ENCODE measurements at places on chromosomes 6 and 20. TPM values are rescaled to one million over a fixed set of nuclear protein-coding genes. Genes with fewer than 3 reads are reported as not detected.

AKAP12 gene
- 33.5 TPM for total RNA-seq

DNA sequence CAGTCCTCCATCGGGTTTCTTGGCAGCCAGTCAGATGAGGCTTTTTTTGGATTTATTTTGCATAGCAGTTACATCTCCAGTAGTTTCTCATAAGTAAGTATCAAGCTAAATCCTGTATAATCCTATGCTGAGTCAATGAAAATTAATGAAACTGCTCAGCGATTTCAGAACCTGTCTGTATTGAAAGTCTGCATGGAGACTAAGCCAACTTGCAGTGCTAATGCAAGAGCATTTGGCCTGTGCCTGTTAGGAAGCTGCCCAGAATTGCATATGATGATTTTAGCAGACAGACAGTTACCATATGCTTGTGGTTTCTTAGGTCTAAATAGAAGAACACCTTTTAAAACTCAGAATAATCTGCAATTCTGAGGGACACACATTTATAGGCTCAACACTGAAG is 25.2 kb upstream of the LRRN4 start:
- no peaks in the 10 kb centered on the region for H3K36me3 ChIP-seq
- H3K27me3 ChIP-seq, result no peaks in the 10 kb centered on the region
- no peak overlapping the region for H3K27ac ChIP-seq
- H3K4me3 ChIP-seq, result no peak overlapping the region
- DNase-seq, result no peak
- peaks cover 20% of the 10 kb centered on the region for H3K4me1 ChIP-seq

GRCh38 chr20:53773792-53774401 is 180.3 kb upstream of the ZNF217 start:
- H3K27ac ChIP-seq, result peak overlapping the region; percentile 77
- H3K27me3 ChIP-seq, result no peaks in the 10 kb centered on the region
- H3K36me3 ChIP-seq, result no peaks in the 10 kb centered on the region
- H3K4me3 ChIP-seq, result no peak overlapping the region
- H3K4me1 ChIP-seq, result peaks cover 14% of the 10 kb centered on the region
- no peak for DNase-seq

GRCh38 chr6:27187231-27188060 is 60.1 kb upstream of the PRSS16 start:
- peaks cover 4% of the 10 kb centered on the region for H3K4me1 ChIP-seq
- no peaks in the 10 kb centered on the region for H3K27me3 ChIP-seq
- no peaks in the 10 kb centered on the region for H3K36me3 ChIP-seq

GRCh38 chr20:63977739-63978276 is 1.6 kb downstream of the SAMD10 start:
- no peaks in the 10 kb centered on the region for H3K27me3 ChIP-seq
- H3K36me3 ChIP-seq, result no peaks in the 10 kb centered on the region
- H3K4me1 ChIP-seq, result peaks cover 50% of the 10 kb centered on the region
- no peak overlapping the region for H3K4me3 ChIP-seq

DNA sequence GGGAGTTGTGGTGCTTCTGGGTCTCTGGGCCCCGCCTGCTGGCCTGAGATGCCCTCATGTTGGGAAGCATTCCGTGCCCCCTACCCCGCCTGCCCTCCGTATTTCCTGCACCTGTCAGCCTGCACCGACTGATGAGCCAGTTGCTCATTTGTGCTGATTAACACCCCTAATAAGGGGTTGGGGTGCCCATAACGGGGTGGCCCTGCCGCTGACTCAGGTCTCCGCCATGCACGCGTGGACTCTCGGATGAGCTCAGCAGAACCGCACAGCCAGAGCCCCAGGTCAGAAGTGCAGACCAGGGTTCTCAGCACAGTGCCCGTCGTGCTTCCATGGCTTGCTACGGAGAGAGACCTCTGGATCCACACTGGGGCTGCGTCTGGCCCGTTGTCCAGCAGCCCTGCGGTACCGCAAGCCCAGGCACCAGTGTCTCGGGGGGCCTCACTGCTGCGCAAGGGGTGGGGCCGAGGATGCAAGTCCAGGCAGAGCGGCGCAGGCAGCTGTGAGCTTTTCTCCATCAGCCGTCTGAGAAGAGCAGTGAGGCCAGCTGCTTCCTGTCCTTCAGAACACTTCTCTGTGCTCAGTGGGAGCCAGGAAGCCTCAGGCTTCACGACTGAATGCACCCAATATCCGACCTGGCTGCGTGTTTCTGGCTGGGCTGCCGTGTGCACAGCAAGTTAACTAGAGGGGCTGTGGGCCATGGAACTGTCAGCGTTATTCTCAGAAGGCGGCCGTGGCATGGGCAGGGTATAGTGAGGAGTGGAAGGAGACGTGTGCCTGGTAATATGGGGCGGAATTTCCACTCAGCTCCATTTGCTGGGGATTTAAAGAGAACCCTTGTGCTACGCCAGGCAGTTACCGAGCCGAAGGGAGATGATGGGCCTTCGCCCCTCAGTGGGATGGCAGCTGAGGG is 18.6 kb downstream of the MTG2 start:
- peaks cover 68% of the 10 kb centered on the region for H3K36me3 ChIP-seq
- DNase-seq, result peak; percentile 13
- no peak overlapping the region for H3K4me3 ChIP-seq
- no peaks in the 10 kb centered on the region for H3K27me3 ChIP-seq
- no peak overlapping the region for H3K27ac ChIP-seq

IP6K3 gene
- 29.1 TPM for total RNA-seq

GRCh38 chr6:1611572-1612298 is 2.0 kb downstream of the FOXC1 start:
- H3K4me1 ChIP-seq, result peaks cover 10% of the 10 kb centered on the region
- H3K27ac ChIP-seq, result no peak overlapping the region
- H3K4me3 ChIP-seq, result peak overlapping the region; percentile 70
- peak; percentile 28 for DNase-seq

SLC4A11 gene
- total RNA-seq, result 0.24 TPM

- H3K4me1 ChIP-seq, result peaks cover 11% of the 10 kb centered on the region
- no peak overlapping the region for H3K27ac ChIP-seq
- H3K4me3 ChIP-seq, result no peak overlapping the region
- no peaks in the 10 kb centered on the region for H3K36me3 ChIP-seq
- DNase-seq, result no peak
These were observed 466.9 kb downstream of the KIF16B start for GRCh38 chr20:16106191-16106849.

DNA sequence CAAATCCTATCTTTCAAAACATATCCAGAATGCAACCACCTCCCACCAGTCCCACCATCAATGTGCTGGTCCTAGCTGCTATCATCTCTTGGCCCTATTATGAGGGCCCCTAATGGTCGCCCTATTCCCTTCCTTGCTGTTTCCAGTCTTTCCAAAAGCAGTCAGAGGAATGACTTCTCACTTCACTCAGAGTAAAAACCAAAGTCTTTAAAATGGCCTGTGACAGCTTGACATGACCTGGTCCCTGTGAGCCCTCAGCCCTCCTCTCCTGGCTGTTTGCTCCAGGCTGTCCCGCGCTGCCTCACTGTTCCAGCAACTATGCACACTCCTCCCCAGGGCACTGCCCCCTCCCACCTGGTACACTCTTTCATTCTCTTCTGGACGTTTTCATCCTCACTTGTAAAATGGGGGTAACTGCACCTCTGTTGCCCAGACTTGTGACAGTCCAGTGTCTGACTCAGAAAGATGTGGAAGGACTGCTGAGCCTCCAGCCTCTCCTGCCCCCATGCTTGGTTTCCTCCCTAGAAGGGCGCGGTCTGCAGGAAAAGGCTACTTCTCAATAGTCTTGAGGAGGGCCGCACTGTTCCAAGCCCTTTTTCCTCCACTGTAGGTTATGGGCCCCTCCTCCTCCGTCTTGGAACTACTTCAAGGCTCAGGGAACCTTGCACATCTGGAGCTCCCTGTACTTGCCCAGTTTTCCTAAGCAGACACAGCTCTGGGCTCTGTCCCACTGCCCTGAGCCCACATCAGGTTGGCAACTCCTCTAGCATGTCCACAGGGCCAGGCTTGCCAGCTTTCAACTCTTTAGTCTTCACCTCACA is 64.7 kb downstream of the MYH7B start:
- H3K27me3 ChIP-seq, result no peaks in the 10 kb centered on the region
- H3K27ac ChIP-seq, result peak overlapping the region; percentile 80
- H3K4me3 ChIP-seq, result no peak overlapping the region

DNA sequence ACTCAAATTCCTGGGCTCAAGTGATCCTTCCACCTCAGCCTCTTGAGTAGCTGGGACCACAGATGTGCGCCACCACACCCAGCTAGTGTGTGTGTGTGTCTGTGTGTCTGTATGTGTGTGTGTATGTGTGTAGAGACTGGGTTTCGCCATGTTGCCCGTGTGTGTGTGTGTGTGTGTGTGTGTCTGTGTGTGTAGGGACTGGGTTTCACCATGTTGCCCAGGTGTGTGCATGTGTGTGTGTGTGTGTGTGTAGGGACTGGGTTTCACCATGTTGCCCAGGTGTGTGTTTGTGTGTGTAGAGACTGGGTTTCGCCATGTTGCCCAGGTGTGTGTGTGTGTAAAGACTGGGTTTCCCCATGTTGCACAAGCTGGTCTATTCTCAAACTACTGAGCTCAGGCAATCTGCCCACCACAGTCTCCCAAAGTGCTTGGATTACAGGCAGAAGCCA is 28.3 kb downstream of the CDK5RAP1 start:
- H3K36me3 ChIP-seq, result peaks cover 93% of the 10 kb centered on the region
- H3K27me3 ChIP-seq, result no peaks in the 10 kb centered on the region
- DNase-seq, result no peak
- no peaks in the 10 kb centered on the region for H3K4me1 ChIP-seq
- no peak overlapping the region for H3K4me3 ChIP-seq
- no peak overlapping the region for H3K27ac ChIP-seq

DNA sequence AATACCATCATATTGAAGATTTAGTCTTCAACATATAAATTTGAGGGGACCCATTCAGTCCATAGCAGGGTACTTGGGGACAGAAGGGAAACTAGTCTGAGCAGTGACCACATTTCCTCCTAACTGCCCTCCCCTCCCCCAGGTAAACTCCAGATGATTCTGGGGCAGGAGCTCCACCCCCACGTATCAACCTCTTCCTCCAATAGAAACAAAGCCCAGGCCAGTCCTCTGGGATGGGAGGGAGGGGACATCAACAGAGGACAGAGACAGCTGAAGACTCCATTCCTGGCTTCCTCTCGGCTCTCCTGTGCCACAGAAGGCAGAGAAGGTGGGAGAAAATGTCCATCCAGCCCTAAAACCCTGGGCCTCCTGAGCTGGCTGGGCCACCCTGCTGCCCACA is 85.0 kb upstream of the TOP1 start:
- no peaks in the 10 kb centered on the region for H3K36me3 ChIP-seq
- H3K4me1 ChIP-seq, result no peaks in the 10 kb centered on the region
- no peak for DNase-seq
- H3K27me3 ChIP-seq, result no peaks in the 10 kb centered on the region
- H3K4me3 ChIP-seq, result no peak overlapping the region

GRCh38 chr6:28892525-28892924 is 31.3 kb downstream of the TRIM27 start:
- H3K27ac ChIP-seq, result no peak overlapping the region
- no peaks in the 10 kb centered on the region for H3K27me3 ChIP-seq
- H3K36me3 ChIP-seq, result no peaks in the 10 kb centered on the region

CCDC167 gene
- 27.8 TPM for total RNA-seq

DNA sequence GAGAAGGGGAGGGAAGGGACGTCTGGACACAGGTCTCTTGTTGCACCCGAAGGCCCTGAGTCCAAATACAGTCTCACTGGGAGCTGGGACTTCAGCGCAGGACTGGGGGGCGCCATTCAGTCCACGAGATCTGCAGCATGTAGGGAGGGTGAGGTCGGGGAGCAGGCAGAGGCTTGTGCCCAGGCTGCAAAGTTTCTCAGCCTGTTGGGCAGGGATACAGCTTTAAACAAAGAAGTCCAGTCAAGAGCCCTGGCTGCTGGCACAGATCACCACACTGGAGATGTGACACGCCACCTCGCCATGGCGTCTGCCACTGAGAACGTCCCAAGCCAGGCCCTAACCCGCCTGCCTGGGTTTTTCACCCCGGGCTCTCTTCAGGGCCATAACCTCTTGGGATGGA is 256.6 kb downstream of the DLL1 start:
- no peaks in the 10 kb centered on the region for H3K27me3 ChIP-seq
- no peak for DNase-seq
- H3K27ac ChIP-seq, result no peak overlapping the region
- H3K36me3 ChIP-seq, result no peaks in the 10 kb centered on the region

GRCh38 chr6:29602564-29603361 is 17.8 kb downstream of the OR2H2 start:
- no peaks in the 10 kb centered on the region for H3K27me3 ChIP-seq
- no peak overlapping the region for H3K4me3 ChIP-seq
- DNase-seq, result no peak
- no peaks in the 10 kb centered on the region for H3K4me1 ChIP-seq

- peaks cover 3% of the 10 kb centered on the region for H3K4me1 ChIP-seq
- no peaks in the 10 kb centered on the region for H3K27me3 ChIP-seq
- H3K4me3 ChIP-seq, result no peak overlapping the region
- no peaks in the 10 kb centered on the region for H3K36me3 ChIP-seq
These were observed 66.0 kb upstream of the TXNDC5 start for GRCh38 chr6:7976485-7977056.

PREP gene
- total RNA-seq, result 29.6 TPM

DNA sequence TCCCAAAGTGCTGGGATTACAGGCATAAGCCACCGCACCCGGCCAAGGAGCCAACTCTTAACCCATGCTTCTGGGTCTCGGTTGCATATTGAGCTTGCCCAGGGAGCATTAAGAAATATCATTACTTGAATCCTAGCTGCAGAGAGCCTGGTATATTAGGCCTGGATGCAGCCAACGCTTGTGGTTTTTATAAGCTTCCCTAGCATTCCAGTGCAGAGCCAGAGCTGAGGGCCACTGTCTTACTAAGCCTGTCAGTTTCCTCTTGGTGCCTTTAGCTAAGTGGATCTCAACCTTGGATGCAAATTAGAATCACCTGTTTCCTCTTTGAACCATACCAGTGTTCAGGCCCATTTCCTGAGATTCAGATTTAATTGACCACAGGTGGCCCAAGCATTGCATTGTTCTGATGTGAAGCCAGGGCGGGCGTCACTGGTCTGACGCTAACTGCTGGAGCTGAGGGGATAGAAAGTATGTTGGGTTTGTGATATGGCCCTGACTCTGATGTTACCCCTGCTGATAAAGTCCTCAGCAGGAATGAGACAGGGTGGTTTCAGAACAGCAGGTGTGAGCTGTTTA is 76.3 kb downstream of the BTBD3 start:
- no peak overlapping the region for H3K4me3 ChIP-seq
- no peaks in the 10 kb centered on the region for H3K36me3 ChIP-seq
- no peaks in the 10 kb centered on the region for H3K27me3 ChIP-seq
- no peak overlapping the region for H3K27ac ChIP-seq

TMEM217 gene
- total RNA-seq, result 1.8 TPM

RIMS4 gene
- not detected for total RNA-seq

Measured in heart left ventricle (tissue), 16 donors.